ENCODE measurements at places on chromosomes 1 and 21.

GRCh38 chr1:39757501-39757900, 13.6 kb downstream of the OXCT2 start:
- DNase-seq, result no peak

GRCh38 chr21:33228455-33228854, 1.3 kb upstream of the IFNAR2 start:
- DNase-seq, result no peak

- DNase-seq, result no peak
Observed at GRCh38 chr21:39867198-39867650, at the start of gene PCP4. Gene PCP4, plus strand, starts transcription at chr21:39867438. Its CDS starts 64 bp downstream, at chr21:39867502.

GRCh38 chr1:27885114-27885528, 12.8 kb downstream of the THEMIS2 start:
- no peak for DNase-seq

- no peak for DNase-seq
Observed at GRCh38 chr1:113185463-113186104, 112.6 kb downstream of the LRIG2 start.

DNA sequence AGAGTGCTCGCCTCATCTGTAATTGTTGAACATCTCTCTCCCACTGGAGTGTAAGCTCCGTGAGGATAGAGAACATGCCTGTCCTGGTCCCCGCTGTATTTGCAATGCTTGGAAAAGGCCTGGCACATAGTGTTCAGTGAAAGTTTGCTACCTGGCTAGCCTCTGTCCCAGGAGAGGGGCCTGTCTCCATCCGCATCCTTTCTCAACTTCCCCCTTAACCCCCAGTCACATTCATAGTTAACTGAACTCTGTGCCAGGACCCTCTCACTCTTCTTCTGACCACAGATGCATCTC, 15.2 kb downstream of the SPOCD1 start:
- no peak for DNase-seq

DNA sequence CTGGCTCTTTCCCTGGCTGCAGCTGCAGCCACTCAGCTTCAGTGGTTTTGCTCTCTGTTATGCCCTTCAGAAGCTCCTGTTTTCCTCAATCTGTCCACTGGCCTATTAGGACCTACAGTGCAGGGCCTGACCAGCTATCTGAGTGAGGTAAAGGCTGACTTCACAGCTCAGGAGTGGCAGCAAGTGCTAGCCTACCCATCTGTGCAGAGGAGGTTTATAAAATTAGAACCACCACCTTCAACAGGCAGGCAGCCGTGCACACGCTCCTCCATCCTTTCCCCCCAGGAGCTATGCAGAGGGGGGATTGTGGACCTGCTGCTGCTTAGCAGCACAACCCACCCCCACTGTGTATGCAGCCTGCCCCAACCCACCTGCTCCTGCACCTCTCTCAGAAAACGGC, 8.3 kb downstream of the ADAR start:
- no peak for DNase-seq

GRCh38 chr1:198908995-198909394, 270.2 kb downstream of the PTPRC start:
- DNase-seq, result no peak

GRCh38 chr21:35473496-35473895, 424.4 kb upstream of the RUNX1 start:
- no peak for DNase-seq

DNA sequence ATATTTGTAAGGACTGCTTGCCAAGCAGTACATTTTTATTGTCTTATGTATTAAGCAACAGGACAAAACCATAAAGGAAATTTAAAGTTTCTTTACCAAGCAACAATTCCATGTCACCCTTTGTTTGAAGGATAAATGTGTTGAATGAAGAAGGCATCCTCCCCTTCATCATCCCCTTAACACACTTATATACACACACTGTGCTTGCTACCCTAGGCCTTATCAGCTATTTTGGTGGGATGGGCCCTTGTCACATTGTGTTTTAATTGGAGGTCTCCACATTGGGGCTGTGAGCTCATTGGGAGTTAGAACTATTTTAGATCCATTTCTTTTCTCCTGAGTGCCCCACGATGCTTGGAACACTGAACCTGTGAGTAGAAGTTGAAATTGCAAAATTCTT, 1.9 kb downstream of the VANGL1 start:
- no peak for DNase-seq

DNA sequence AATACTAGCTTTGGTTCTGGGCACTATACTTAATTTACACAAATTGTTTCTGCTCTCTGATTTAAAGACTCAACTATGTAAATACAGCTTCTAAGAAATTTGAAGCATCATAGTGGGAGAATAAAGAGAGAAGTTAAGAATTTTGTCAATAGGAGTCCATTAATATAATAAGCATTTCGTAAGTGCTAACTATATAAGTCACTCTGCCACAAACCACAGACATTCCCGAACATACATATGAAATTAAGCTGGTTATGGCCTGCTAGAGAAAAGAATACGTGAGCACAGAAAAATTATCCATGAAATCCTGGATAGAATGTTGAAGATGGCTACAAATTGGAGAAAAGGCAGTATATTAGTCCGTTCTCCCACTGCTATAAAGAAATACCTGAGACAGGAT, 526.2 kb downstream of the MRPL39 start:
- DNase-seq, result no peak
